ENCODE measurements at places on chromosomes 13 and 19. TPM values are rescaled to one million over a fixed set of nuclear protein-coding genes. Genes with fewer than 3 reads are reported as not detected.

DNA sequence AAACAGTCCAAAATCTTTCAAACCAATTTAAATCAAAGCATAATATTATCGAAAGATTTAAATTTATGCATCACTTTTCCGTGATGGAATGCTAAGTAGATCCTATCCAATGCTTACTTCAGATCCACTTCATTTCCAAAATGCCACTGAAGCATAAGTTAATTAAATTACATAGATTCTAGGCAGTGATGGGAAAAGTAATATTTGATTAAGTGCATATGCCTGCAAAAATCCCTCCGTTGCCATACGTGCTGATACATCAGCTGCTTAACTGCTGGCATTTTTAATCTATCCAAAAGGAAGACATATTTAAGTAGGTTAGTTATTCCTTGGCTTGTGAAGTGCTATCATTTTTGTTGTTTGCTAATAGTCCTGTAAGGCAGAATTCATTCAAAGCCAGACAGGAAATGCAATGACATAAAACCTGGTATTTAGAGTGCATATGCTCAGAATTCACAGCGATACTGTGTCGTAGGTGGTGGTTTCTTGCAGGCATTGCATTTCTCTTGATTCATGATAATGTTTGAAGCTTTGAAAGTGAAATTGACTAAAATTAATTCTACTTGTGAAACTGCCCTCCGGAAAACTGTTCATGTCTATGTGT lies 738.3 kb upstream of the GPC6 start:
- ATAC-seq: no peak

GRCh38 chr19:40507892-40508291 lies 41.1 kb downstream of the SPTBN4 start:
- ATAC-seq: no peak

DNA sequence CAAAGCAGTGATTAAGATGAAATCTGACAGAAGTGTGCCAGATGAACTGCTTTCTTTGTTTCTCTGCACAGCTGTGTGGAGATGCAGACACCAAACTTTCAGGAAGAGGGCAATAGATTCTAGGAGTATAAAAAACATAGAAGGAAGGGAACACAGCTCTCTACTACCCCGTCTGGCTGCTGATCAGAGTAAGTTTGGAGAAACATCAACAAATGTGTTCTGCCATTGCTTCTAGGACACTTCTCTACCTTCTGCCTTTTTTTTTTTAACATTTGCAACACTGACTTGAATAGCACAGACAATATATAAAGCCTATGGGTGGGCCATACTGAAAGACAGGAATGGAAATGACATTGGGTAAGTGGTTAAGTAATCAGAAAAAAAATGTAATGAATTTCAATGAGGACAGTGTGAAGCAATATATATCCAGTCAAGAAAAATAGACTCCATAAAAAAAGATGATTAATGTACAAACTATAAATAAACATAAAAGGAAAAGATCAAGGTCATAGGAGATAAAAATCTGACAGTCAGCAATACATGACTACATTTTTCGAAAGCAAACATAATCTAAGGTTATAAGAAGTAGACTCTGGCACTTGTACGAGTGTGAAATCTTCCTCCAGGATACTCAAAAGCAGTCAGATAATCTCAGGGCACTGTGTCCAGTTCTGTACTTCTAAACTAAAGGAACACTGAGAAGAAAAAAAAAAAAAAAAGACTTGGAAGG lies 21.4 kb downstream of the NUFIP1 start:
- peak; percentile 68 for ATAC-seq

Gene PCP2
- total RNA-seq: not detected

GRCh38 chr19:54435551-54436016 lies 13.4 kb upstream of the LENG8 start:
- ATAC-seq: peak; percentile 36

DNA sequence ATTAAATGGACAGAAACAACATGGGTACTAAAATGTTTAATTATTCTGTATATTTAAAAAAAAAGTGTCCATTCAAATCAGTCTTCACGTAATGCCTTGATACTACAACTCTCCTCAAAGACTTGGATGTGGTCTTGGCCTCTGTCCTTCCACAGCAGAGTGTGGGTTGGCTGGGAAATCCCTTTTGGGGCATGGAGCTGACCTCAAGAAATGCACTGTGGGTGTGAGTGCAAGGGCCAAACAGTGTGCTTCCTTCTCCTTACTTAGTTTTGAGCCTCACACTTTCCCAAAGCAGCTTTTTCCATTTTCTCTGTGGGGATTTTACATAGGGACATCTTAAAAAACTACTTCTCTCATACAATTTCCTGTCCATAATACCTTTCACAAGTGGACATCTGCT lies 607.4 kb downstream of the EFNB2 start:
- ATAC-seq: no peak

GRCh38 chr13:69324090-69324886 lies 783.3 kb upstream of the ATXN8OS start:
- peak; percentile 97 for ATAC-seq

Gene C19orf81
- total RNA-seq: 8.9 TPM

- ATAC-seq: peak; percentile 64
These were observed 729 bp upstream of the ARID3A start for GRCh38 chr19:925087-925525.

Gene APOC4
- not detected for total RNA-seq

DNA sequence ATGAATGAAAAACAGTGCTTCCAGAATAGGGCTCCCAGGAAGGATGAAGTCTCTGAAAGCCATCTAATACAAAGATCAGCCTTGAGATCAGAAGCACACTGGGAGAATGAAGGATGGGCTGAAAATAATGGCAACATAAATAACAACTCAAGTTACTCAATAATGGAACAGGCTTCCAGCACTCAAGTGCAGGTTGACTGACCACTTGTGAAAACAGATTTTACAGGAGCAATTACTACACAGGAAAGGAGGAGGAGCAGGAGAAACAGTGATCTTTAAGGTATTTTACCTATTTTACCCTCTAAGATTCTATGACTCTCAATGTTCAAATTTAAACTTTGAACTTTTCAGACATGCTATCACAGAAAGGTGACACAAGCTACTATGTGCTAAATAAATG lies 106.0 kb downstream of the USP12 start:
- no peak for ATAC-seq

GRCh38 chr13:50677687-50678463 lies 165.6 kb downstream of the DLEU7 start:
- ATAC-seq: peak; percentile 53

Gene CASP14
- not detected for total RNA-seq

DNA sequence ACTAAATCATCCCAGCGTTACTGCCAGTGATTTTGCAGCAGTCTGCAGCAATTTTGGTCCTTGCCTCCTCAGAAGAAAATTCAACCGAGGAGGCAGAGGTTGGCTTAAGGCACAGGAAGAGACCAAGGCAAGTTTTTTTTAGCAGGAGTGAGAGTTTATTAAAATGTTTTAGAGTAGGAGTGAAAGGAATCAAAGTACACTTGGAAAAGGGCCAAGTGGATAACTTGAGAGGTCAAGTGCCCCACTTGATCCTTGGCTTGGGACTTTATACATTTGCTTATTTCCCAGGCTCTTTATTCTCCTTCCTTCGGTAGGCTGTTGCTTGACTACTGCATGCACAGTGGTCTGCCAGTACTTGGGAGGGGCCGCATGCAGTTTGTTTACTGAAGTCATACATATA lies 2.9 kb upstream of the ZNF134 start:
- ATAC-seq: no peak

Gene ZNF491
- total RNA-seq: 5.6 TPM

- peak; percentile 52 for ATAC-seq
These were observed 851 bp downstream of the ZNF320 start for GRCh38 chr19:52896431-52897137.

Gene IGSF23
- total RNA-seq: 0.72 TPM

GRCh38 chr19:54266133-54266532 lies 9.1 kb upstream of the LILRB5 start:
- peak; percentile 65 for ATAC-seq

GRCh38 chr13:22893204-22893603 lies 287.6 kb upstream of the SGCG start:
- no peak for ATAC-seq

DNA sequence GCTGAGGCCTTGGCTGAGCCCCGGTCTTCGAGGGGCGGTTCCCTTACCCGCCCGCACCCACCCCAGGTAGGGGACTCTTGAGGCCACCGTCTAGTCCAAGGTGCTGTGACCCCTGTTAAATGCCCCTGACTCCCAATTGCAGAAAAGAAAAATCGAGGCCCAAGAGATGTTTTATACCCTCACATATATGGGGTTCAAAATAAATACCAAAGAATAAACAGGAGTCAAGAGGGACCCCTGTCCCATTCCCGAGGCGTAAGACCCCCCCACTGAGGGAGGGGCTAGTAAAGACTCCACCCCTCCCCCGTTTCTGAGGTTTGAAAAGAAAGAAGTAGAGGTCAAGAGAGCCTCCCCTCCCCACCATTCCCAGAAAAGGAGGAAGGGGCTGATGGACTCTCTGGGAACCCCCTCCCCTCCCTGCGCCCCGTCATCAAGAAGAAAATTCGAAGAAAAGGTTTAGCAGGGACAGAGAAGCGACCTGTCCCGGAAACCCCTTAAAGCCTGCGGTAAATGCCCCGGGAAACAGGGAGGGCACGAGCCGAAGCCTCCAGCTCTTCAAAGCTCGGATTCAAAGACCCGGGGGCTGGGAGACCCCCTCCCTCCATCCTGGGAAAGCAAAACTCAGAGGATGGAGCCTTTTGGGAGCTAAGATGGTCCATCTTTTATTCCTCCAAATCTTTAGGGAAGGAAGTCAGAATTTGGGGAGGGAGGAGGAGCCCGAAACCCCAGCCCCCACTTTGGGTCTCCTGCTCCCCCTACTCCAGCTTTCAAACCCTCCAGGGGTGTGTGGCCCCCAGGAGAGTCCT lies 755 bp upstream of the RAB3A start:
- ATAC-seq: peak; percentile 26

DNA sequence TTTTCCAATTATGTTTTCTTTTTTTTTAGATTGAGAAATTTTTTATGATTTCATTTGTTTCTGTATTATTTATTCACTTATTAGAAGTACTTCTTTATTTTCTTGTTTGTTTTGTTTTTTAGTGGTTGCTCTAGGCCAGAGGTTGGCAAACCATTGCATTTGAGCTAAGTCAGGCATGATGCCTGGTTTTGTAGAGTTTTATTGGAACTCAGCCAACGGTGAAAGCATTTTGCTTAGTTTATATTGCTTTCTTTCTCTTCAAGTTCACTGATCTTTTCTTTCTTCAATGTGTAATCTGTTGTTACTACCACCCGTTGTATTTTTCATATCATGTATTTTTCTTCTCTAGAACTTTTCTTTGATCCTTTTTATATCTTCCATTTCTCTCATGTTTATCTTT lies 19.7 kb downstream of the ZNF567 start:
- ATAC-seq: no peak

Gene RGL3
- total RNA-seq: 0.94 TPM

Gene SGCG
- 2.3 TPM for total RNA-seq

DNA sequence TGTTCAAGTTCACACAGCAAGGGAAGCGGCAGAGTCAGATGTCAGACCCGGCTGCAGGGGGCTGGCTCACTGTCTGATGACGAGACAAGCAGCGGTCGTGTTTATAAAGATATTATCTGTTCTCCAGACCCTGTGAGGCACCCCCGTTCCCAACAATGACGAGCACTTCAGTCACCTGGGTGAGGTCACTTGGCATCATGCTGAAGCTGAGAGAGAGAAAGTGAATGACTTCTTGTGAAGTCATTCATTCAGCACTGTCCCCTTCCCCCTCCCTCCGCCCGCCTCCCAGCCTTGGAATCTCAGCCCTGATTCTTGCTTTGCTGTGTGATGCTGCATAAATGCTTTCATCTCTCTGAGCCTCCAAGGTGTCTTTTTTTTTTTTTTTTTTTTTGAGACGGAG lies 4.9 kb upstream of the LYPD3 start:
- ATAC-seq: peak; percentile 29

DNA sequence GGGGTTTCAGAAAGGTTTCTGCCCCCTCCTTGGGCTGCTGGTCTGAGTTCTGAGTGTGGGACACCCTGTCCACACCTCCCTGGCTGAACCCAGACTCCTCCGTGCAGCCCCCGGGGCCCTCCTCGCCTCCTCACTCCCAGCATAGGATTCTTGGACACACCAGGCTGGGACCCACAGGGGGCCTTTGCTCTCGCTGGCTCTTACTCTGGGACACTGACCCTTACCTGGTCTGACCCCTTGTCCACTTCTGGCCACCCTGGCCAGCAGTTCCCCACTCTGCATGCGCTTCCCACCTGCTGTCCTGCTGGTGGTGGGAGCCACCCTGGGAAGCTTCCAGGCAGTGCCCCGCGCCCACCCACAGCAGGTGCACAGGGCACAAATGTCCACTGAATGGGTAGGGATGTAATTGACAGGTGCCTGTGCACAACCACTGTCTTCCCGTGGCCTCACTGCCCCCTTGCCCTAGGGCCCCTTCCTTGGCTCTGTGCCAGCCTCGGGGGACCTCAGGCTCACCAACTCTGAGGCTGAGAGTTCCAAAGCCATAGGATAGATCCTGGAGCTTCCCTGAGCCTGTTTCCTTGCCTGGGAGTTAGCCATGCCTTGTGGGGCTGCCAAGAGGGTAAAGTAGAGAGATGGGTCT lies 7.0 kb upstream of the SLC25A42 start:
- no peak for ATAC-seq

DNA sequence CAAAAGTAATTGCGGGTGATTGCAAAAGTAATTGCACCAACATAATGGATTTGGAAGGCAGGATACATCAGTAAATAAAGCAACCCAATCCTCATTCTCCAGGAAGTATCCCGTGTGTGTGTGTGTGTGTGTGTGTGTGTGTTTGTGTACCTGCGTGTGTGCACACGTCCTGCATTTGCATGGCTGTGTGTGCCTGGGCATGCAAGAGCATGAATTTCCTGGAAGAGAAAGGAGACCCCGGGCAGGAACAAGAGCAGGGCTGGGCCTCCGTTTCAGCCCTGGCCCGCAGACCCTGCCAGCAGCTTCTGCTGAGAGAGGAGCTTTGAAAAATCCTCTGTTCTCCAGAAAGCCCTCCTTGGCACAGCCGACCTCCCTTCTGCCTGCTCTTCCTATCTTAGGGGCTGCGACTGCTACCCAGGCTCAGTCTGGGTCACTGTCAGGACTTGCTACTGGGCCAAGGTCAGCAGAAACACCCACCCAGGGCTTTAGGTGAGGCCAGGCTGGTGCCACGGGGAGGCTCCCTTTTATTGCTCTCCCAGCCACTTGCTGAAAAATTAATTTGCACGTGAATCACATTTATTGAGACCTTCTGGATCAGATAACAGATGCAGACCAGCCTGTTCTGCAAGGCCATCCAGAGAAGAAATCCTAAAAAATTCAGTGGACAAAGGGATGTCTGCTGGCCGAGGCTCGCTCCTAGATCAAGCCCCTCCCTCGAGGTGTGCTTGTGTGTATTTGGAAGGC lies 258.3 kb downstream of the ZNF536 start:
- no peak for ATAC-seq

Gene LAIR1
- 3.4 TPM for total RNA-seq

DNA sequence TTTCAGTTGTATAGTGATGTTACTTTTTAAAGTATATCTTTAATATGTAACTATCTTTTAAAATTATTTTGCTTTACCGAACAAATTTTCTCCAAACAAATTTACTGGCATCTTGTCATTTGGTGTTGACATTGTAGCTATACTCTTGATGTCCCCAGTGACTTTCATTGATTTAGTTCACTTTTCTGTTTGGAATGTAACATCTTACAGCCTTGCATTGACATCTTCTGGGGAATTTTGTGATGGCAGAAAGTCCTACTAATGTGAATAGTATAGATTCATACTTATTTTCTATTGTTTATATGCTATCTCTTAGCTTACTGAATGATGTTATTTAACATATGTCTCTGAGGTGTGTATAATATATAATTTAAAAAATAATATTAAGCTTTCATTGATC lies 800.9 kb upstream of the ATXN8OS start:
- ATAC-seq: no peak

Gene CEBPA
- total RNA-seq: 3.3 TPM

Measured in motor neuron (in vitro differentiated cells).